ENCODE measurements at places on chromosomes 12 and 14.

DNA sequence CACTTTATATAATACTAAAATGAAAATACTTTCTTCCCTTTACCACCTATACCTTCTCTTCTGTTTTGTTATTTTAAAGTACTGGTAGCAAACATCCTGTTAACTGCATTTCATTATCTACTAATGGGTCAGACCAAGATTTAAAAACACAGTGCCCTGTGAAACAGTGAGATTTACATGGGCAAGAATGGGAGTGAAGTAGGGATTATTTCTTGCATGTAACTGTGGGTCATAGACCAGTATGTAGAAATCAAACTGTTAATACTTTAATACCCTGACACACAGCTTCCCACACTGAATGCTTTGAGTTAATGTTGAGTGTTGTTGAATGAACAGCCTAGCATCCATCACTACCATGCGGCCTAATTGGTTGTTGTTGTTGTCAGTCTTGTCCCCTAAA is 61.6 kb downstream of the PLEKHA5 start:
- DNase-seq = no peak

DNA sequence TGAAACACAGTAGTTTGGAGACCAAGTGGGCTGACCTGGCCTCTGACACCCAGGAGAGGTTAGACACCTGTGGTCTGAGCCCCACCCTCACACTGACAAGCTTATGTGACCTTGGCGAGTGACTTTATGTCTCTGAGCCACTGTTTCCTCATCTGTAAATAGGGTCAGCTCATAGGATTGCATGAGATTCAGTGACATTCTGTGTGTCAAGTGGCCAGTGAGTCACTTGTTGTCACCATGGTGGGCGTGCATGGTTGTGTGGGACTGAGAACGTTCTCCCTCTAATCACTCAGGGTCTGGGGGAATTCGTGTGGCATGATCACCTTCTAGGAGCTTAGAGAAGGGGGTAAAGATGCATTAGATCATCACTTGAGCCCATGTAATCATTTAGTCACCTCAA is 146.4 kb downstream of the PHETA1 start:
- no peak for DNase-seq

- no peak for DNase-seq
These were observed 11.9 kb downstream of the DCTN2 start for GRCh38 chr12:57534991-57535543.

GRCh38 chr14:87756661-87757060 is 236.3 kb downstream of the GALC start:
- DNase-seq = no peak

GRCh38 chr14:100670753-100671049 is 56.0 kb upstream of the DLK1 start:
- DNase-seq = no peak

DNA sequence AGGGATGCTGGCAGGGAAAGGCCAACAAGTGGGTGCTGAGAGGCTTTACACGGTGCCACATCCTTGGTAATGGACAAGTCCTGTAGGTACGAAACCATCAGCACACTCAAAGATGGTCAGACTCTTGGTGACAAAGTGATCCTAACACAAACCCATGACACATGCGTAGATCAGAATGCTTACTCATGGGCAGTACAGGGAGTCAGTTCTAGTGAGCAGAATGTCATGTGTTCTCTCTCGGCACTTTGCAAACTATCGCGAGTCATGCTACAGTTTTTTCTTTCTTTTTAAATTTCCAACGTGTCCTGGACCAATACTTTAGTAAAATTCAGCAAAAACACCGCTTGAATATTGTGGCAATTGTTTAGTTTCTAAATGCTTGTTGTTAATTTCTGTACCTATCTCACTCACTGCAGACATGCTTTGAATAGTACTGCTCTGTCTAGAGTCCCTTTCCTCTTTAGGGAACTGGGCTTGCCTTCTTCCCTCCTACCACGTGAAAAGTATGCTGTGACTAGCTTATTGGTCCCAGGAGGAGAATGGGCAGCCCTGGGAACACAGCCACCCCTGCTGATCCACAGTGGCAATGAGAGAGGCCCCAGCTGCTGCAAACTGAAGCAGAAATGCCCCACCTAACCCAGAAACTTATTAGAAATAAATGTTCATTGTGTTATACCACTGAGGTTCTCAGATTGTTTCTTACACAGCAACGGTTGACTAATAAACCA is 62.4 kb downstream of the UBR7 start:
- no peak for DNase-seq

DNA sequence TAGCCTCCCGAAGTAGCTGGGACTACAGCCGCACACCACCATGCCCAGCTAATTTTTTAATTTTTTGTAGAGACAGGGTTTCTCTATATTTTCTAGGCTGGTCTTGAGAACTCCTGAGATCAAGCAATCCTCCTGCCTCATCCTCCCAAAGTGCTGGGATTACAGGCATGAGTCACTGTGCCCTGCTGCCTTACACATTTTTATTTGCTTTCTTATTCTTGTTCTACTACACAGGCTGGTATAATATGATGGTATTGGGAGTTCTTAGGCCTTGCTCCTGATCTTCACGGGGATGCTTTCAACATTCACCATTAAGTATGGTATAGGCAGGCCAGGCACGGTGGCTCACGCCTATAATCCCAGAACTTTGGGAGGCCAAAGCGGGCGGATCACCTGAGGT is 21.2 kb downstream of the DGLUCY start:
- no peak for DNase-seq

GRCh38 chr12:106434526-106434925 is 77.0 kb downstream of the POLR3B start:
- no peak for DNase-seq

DNA sequence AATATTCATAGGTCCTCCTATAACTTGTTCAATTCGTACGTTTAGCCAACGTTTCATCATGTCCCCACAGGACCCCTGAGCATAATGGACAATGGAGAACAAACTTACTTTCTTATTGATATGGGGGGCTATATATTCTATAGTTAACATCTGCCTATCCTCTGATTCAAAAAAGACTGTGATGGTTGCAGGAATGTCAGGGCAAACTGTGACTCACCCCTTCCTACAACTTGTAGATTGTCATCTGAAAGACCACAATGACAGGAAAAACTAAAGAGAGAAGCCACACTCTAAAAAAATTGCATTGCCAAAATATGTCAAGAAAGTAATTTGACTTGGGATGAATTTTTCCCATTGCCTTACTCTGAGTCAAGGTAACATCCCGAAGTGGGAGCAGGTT is 50.8 kb downstream of the CATSPERB start:
- DNase-seq = no peak

- DNase-seq = no peak
These were observed 31.2 kb upstream of the PLEKHG6 start for GRCh38 chr12:6279256-6279628.

DNA sequence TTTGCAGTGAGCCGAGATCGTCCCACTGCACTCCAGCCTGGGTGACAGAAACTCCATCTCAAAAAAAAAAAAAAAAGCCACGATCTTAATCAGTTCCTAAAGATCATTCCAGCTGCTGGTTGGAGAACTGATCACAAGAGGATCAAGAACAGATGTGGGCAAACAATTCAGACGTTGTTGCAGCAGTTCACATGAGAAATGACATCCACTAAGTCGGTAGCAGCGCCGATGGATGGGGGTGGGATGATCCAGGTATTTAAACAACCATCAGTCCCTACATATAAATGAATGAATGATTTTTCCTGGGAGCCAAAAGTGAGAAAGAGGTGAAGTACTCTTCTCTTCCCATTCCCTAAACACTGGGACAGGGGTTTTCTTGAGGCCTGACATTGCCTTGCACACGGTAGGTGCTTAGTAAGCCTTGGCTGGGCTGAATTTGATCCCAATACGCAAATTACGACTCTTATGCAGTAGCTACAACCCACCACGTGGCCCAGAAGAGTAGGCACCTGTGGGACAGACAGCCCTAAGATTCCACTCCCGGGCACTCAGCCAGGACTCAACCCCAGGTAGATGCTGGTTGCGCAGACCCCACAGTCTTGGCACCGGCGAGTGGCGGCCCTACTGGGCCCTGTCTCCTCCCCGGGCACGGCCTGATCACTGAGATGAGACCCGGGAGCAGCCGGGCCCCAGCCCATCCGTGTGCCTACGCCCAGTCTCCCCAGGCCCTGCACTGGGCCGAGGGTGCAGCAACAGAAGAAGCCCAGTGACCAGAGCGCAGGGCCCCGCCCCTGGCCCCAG is 565 bp downstream of the SPRYD3 start:
- DNase-seq = no peak

- DNase-seq = no peak
These were observed 11.0 kb upstream of the DHRS4 start for GRCh38 chr14:23942587-23942986.

- no peak for DNase-seq
These were observed 454.9 kb downstream of the LRIG3 start for GRCh38 chr12:58465418-58465817.

GRCh38 chr14:23550812-23551265 is 726 bp downstream of the ZFHX2 start:
- DNase-seq = no peak

DNA sequence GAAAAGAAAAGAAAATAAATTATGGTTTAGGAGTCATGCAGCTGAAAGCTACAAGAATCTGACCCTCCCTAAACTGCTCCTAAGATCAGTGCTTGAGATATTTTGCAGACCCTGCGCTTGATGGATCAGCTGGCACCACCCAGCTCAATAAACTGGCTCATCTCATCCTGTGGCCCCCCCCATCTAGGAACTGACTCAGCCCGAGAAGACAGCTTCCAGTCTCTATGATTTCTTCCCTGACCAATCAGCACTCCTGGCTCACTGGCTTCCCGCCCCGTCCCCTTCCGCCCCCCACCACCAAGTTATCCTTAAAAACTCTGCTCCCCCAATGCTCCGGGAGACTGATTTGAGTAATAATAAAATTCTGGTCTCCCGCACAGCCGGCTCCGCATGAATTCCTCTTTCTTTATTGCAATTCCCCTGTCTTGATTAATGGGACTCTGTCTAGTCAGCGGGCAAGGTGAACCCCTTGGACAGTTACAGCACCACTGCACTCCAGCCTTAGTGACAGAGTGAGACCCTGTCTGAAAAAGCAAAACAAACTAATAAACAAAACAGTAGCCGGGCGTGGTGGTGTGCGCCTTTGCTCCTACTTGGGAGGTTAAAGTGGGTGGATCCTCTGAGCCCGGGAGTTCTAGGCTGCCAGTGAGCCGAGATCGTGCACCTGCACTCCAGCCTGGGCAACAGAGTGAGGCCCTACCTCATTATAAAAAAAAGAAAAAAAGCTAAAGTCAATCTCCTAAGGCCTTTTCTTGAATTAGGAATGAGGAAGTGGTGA is 24.5 kb upstream of the SPTLC2 start:
- no peak for DNase-seq

- DNase-seq = no peak
These were observed 39.2 kb downstream of the IGF1 start for GRCh38 chr12:102441077-102441596.

GRCh38 chr12:22978962-22979361 is 354.0 kb downstream of the ETNK1 start:
- DNase-seq = no peak

DNA sequence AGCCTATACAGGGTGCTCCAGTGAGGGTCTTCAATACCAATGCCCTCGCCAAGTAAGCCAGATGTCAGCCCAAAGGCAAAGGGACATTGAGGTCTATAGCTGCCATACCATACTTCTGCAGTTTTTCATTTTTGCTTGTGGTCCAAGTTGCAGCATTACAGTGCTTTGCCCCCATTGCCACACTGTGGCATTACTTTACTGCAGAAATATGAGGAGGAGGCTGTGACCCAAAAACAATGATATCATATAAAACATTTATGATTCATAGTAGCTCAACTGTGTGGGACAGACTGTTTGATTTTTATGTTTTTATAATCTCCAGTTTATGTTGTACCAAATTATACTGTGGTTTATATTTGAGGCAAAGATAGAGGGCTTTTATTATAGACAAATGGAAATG is 64.1 kb downstream of the KIAA0586 start:
- DNase-seq = no peak

DNA sequence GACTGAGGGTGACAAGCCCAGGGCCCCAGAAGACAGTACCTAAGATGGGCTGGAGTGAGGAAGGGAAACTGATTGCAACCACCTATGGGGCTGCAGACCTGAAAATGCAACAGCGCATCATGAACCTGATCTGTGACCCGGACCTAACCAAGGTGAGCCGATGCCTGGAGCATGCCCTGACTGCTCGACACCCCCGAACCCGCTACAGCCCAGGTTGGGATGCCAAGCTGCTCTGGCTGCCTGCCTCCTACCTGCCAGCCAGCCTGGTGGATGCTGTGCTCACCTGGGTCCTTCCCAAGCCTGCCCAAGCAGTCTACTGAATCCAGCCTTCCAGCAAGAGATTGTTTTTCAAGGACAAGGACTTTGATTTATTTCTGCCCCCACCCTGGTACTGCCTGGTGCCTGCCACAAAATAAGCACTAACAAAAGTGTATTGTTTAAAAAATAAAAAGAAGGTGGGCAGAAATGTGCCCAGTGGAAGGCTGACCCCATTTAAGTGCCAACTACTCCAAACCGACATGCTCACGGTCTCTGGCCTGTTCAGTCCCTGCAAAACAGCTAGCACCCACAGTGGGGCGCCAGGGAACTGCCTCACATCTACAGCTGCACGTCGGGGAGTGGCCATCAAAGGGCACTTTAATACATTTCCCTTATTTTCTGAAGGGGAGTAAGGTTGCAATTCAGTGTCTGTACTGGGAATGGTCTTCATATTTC is 4.2 kb downstream of the RDH5 start:
- peak; percentile 32 for DNase-seq
